GM10248 (cell line): ENCODE measurements at places on chromosomes 1 and 21.

- DNase-seq: no peak
Measured at GRCh38 chr1:248811514-248812490, 13.9 kb downstream of the SH3BP5L start.

GRCh38 chr1:108097018-108097417 is 103.1 kb downstream of the SLC25A24 start:
- no peak for DNase-seq

DNA sequence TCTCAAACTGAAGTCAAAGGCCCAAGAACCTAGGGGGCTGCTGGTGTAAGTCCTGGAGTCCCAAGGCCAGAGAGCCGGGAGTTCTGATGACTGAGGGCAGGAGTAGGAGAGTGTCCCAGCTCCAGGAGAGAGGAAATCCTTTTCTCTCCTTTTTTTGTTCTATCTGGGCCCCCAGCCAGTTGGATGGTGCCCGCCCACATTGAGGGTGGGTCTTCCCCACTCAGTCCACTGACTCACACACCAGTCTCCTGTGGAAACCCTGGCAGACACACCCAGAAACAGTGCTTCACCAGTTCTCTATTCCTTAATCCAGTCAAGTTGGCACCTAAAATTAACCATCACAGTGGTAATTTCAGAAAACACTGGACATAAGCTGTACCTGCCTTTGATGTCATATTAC is 12.7 kb upstream of the WDR26 start:
- DNase-seq: no peak

DNA sequence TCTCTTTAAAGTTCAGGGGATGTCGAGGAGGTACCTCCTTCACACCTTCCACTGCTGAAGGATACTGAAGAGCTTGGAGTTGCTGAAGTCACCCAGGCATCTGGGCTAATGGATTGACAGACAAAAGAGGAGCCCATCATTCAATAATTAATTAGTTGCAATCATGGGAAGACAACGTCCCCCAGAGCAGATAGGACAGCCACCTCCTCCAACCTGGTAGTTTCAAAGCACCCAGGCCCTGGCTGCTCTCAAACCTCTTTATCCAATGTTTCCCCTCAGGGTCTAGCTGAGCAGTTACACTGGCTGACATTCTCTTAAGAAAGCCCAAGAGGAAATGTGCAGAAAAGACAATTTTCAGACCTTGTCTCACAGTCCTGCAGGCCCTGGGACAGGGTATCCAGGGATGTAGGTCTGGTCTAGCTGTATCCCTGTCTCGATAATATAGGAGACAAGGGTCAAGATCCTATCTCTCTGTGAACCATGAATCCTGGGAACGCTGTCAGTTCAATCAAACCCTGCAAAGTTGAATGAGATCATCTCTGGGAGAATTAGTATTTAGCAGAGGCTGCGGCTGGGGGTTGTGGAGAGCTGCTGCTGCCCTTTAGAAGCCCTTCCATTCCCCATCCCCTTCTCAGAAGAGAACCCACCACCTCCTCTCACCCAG is 1.1 kb downstream of the TSPAN2 start:
- DNase-seq: no peak

DNA sequence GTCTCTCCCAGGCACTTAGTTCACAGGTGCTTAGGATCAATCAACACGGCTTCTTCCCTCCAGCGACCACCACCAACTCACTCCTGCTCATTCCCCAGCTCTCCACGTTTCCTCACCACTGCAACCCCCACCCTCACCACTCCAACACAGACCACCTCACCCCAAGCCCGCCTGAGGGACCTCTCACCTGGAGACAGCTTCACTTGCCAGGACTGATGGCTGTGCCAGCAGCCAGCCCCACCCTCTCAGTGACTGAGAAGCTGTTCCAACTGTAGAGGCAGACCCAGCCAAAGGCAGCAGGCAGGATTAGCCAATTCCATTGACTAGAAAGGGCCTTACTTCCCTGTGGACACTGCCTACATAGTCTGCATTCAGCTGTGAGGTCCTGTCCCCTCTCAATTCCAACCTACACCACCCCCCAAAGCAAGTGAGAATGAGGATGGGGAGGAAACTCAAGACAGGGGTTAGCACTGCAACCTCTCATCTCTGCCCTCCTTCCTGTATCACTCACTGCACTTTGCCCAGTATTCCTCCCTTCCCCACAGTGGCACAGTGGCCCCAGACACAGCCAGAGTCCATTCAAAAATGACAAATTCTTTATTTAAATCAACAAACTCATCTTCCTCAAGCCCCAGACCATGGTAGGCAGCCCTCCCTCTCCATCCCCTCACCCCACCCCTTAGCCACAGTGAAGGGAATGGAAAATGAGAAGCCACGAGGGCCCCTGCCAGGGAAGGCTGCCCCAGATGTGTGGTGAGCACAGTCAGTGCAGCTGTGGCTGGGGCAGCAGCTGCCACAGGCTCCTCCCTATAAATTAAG is 7.6 kb downstream of the TAGLN2 start:
- DNase-seq: no peak
